CD4-positive, CD25-positive, alpha-beta regulatory T cell (primary cell): ENCODE measurements at places on chromosomes 1 and 21.

DNA sequence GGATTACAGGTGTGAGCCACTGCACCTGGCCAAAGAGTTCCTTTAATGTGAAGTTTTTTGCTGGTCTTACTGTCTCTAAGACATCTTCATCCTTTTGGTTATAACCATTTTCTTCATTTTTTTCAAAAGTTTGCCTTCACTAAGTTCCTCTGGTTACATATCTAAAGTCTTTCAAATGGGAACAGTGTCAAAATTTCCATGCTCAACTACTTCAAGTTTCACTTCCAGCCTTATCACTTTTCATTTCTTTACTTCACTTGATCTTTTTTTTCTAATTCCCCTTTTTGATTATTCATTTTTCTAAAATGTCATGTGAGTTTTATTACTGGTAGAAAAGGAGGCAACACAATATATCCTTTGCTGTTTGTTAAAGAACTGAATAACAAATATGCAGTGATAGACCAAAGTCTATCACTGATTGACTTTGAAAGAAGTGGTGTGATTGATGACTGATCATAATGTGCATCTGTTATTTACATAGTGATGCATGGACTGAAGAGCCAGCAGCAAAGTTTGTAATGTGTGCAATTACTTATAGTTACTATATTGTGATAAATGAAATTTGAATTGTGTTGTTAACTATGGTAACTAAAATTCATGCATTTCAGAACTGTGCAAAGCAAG lies 16.0 kb upstream of the ZFYVE9 start:
- no peak for DNase-seq

GRCh38 chr1:102550729-102551384 lies 554.1 kb upstream of the OLFM3 start:
- no peak for DNase-seq

- DNase-seq, result no peak
These were observed 137.9 kb downstream of the SLC45A1 start for GRCh38 chr1:8455700-8456307.

- DNase-seq, result no peak
These were observed 7.4 kb upstream of the TENT5C start for GRCh38 chr1:117598489-117598888.

DNA sequence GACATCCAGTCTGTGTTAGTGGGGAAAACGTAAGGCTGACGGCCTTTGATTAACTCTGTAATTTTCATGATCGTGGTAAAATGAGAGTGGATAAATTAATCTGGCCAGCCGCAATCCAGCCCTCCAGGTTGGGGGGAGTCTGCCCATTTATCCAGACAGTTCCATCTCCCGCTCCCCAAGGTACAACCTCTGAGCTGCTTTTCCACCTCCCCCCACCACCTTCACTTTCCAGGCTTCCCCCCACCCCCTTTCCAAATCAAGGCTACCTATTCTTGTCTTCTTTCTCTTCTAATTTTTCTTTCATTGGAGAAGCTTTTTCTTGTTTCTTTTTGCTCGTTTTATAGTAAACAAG lies 6.0 kb downstream of the MIER1 start:
- no peak for DNase-seq

DNA sequence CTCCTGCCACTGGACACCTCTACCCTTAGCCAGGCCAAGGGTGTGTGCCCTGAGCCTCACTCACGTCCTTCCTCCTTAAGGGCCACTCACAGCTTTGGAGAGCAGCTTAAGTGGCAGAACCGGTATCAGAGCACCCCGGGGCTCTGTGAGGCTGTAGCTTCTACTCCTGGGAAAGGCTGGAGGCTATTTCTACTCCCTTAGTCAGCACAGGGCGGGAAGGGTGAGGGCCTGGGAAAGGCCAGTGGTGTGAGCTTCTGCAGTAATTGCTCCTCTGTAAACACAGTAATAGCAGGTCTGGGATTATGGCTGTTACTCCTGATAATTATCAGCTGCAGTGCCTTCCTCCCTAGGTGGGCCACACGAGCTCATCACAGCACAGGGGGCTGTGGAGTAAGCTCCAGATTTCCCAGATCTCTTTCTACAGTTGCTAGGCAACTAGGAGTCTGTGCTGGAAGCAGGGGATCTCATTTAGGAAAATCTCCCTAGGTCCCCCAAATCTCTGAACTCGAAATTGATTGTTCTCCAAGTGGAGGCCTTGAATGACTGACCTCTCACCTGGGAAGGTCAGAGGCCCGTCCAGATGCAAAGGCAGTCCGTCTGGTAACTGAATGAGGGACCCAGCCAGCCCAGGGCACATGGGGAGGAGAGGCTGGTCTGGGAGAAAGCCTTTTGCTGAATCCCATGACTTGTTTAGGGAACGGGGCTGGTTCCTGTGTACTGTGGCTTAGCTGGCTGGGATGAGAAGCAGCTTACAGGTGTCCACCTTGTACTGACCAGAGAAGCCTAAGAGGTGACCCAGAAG lies 29.3 kb downstream of the IER5 start:
- DNase-seq, result no peak

- no peak for DNase-seq
These were observed 31.2 kb upstream of the CFAP126 start for GRCh38 chr1:161398900-161399256.

DNA sequence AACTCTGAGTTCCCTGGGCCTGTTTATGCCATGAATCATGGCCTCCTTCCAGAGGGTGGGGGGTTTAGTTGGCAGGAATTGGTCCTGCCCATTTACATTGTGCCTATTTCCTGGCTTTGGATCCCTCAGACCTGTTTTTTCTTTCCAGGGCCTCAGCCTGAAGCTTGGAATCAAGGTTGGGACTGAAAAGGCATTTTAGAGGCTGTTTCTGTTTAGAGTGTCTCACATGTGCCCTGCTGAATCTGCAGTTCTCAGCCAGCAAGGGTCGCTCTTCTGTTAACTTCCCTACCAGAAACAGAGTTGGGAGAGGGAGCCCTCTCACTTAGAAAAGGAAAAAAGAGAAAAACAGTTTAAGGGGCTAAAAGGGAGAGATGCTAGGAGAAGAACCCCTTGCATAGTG lies 191.1 kb downstream of the PTPRC start:
- no peak for DNase-seq

DNA sequence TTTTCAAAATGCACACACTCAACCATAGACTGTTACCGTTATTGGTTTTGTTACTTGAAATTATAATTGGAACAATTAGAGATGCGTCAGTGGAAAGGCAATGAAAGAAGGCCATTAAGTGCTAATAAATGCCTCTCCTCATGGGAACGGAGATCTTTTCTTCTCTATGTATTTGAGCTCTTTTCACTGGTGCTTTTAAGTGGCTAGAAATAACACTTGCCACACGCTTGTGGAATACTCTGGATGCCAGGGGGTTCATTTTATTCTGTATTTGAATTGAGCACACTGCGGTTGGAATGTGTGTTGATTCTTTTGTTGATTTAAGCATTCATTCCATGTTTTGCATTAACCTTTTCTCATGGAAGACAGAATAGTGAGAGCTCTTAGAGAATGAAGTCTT lies 68.4 kb downstream of the DNM3 start:
- no peak for DNase-seq

DNA sequence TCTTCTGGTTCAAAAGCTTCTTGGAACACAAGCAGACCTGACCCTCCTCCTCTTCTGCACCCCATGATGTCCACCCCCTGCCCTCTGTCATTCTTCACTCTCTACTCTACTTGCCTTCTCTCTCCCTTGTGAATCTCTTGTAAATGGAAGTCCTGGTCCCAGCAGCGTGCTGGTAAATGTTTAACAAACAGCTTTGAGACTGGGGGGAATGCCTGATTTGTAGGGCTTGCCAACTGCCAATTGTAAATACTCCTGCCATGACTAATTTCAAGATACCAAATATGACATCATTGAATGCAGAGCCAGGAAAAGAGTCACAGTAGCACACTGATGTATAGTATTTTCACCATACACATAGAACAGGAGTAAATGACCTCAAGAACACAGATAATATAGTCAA lies 40.9 kb upstream of the LRRN2 start:
- DNase-seq, result no peak

DNA sequence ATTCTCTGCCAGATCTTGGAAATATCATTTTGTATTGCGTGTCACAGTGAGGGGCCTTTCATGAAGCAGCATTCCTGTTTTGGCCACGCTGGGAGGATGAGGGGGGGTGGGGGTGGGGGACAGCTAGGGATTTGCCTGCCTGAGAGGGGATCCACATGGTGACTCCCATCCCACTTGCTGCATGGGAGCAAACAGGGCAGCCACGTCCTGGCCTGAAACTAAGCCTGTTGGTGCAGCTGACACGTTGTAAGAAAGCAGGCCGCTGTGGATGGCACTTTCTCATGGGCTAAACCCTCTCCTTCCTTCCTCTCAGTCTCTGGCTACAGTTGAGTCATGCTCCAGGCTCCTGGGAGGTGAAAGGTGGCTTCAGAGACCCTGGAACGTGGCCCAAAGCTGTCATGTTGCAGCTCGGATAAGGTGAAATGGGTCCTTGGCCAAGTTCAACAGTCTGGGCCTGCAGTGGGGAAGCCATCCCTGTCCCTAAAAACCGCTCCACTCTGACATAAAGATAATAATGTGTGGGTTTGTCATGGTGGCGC lies 346.7 kb upstream of the VAMP3 start:
- no peak for DNase-seq

DNA sequence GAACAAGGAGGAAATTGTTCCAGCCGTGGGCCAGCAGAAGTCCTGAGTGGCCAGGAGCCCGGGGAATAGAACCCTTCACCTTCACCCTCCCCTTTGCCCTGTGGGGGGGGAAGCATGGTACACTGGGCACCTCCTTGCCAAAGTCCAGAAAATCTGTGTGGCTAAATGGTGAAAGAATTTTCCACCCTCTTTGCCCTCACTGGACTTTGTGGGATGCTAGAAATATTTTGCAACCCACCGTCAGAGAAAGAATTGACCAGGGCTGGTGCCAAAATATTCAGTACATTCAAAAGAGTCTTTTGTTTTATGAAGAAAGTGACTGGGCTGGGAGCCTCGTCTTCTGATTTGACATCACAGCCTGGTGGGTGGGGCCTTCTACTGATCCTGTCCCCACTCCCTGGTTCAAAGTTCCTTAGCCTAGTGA lies 14.6 kb downstream of the NFASC start:
- no peak for DNase-seq

GRCh38 chr1:170623171-170623570 lies 40.8 kb upstream of the PRRX1 start:
- no peak for DNase-seq

DNA sequence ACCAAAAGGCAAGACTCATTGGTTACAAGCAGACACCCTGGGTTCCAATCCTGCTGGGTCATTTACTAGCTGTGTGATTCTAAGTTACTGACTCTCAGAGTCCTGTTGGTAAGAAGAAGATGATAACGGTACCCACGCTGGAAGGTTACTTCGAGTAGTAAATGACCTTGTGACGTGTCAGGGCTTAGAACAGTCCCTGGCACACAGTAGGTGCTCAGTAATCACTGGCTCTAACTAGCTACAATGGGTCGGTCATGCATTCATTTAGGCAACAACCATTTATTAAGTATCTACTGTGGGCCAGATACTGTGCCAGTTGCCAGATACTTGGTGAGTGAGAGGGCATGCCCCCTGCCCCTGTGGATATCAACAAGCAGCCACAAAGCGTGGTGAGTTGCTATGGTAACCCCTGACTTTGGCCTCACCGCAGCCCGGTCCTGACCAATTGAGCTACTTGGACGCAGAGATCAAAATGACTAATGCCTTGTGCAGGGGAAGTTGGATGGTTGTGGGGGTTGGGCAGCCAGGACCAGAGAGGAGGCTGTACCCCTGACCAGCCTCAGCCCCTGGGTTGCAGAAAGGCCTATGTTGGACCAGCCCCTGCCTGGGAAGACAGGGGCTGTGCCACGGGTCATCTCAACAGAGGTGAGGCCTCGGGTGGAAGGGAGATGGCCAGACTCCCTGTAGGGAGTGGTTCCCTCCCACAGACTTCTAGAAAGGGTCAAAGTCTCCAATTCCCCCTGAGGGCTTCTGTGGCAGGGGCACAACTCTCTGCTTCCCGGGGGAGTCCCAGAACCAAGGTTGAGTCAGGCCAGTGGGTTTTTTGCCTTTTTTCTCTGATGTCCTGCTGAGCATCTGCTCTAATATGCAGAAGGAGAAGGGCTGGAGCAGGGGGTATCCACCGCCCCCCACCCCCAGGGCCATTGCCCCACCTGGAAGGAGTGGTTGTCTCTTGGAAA lies 16.0 kb downstream of the DHRS3 start:
- DNase-seq, result no peak

- no peak for DNase-seq
These were observed 2.3 kb downstream of the SRSF10 start for GRCh38 chr1:23977854-23978191.

DNA sequence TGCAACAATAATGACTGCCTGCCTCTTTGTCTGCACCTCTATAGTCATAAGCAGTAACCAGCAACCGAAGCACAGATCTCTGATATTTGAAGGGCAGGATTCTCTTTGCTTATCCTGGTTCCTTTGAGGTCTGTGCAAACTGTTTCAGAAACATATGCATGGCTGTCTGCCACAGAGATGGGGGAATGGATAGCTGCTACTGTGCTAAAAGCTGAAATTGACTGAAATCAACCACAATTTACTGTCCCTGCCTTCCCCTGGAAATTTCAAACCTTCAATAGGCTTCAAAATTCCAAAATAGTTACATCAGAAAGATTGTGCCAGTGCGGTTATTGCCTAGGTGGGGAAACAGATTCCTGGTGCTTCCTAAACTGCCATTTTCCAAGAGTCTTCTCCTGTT lies 136.8 kb upstream of the GORAB start:
- no peak for DNase-seq

DNA sequence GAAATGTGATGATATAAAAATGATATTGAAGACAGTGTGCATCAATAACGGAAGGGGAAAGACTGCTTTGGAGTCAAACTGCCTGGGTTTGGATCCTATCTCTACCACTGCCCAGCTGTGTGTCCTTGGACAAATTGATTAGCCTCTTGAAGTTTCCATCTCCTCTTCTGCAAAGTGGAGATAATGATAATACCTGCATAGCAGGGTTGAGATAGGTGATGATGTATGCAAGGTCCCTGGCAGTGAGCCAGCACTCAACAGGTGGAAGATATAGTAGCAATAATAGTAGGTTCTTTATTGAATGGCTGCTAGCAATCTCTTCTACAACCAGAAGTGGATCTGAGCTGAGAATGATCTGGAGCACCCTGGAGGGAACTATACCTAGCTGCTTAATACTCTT lies 166.7 kb downstream of the MIS18A start:
- no peak for DNase-seq

DNA sequence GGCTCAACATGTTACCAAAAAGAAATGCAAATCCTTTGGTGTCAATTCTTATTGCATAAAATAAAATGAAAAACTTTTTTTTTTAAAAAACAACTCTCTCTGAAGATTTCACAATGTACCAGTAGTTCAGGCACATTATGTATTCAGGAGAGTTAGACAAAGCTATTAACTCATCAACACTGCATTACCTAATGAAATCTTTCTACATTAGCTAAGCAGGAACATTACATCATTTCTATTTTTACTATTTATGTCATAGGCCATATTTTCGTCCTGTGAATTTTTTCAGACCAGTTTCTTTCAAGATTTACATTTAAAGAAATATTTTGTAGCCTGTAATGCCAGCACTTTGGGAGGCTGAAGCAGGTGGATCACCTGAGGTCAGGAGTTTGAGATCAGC lies 366.2 kb downstream of the USH2A start:
- DNase-seq, result no peak

GRCh38 chr21:45559216-45560105 lies 17.2 kb upstream of the SLC19A1 start:
- DNase-seq, result no peak

- no peak for DNase-seq
These were observed 56.0 kb downstream of the TBCE start for GRCh38 chr1:235423214-235423652.

GRCh38 chr1:193411714-193412113 lies 225.3 kb upstream of the B3GALT2 start:
- DNase-seq, result peak; percentile 26
